Astrocyte (in vitro differentiated cells and primary cell): ENCODE measurements at places on chromosomes 2 and 18. TPM values are rescaled to one million over a fixed set of nuclear protein-coding genes. Genes with fewer than 3 reads are reported as not detected.
A peak's percentile ranks its signal among the peaks of the same experiment; 100 is the strongest.

PDE11A gene
- 0.45 and 0.89 TPM in 2 replicates for total RNA-seq

AGXT gene
- not detected in 2 replicates for total RNA-seq

TNFAIP6 gene
- total RNA-seq, result 0.75 and 1.4 TPM in 2 replicates

RAB17 gene
- 0.34 and 1.4 TPM in 2 replicates for total RNA-seq

TXNDC2 gene
- 0.07 TPM in 1 of 2 replicates, not detected in the other for total RNA-seq

MARS2 gene
- 8.2 and 8.6 TPM in 2 replicates for total RNA-seq

DSC3 gene
- 5.2 and 5.6 TPM in 2 replicates for total RNA-seq

CXCR1 gene
- not detected in 2 replicates for total RNA-seq

BUB1 gene
- 4.8 and 8.0 TPM in 2 replicates for total RNA-seq

- no peak for DNase-seq
- no peaks in the 10 kb centered on the region for H3K27me3 ChIP-seq
- H3K36me3 ChIP-seq, result no peaks in the 10 kb centered on the region
- no peak overlapping the region for H3K27ac ChIP-seq
Observed at GRCh38 chr2:240303896-240304745, 131.3 kb upstream of the GPC1 start.

GRCh38 chr2:669323-669722, 7.9 kb downstream of the TMEM18 start:
- no peak overlapping the region for H3K4me3 ChIP-seq
- DNase-seq, result peak; percentile 60
- H3K27ac ChIP-seq, result no peak overlapping the region
- H3K4me1 ChIP-seq, result peaks cover 25% of the 10 kb centered on the region

GRCh38 chr2:105494683-105495425, 96.0 kb upstream of the FHL2 start:
- H3K4me3 ChIP-seq, result no peak overlapping the region
- no peaks in the 10 kb centered on the region for H3K36me3 ChIP-seq
- no peaks in the 10 kb centered on the region for H3K4me1 ChIP-seq
- peaks cover 31% of the 10 kb centered on the region for H3K27me3 ChIP-seq

GRCh38 chr2:101612019-101612418, 85.5 kb upstream of the MAP4K4 start:
- H3K27ac ChIP-seq, result no peak overlapping the region
- H3K4me3 ChIP-seq, result no peak overlapping the region
- H3K36me3 ChIP-seq, result no peaks in the 10 kb centered on the region
- DNase-seq, result no peak
- peaks cover 1% of the 10 kb centered on the region for H3K4me1 ChIP-seq

DNA sequence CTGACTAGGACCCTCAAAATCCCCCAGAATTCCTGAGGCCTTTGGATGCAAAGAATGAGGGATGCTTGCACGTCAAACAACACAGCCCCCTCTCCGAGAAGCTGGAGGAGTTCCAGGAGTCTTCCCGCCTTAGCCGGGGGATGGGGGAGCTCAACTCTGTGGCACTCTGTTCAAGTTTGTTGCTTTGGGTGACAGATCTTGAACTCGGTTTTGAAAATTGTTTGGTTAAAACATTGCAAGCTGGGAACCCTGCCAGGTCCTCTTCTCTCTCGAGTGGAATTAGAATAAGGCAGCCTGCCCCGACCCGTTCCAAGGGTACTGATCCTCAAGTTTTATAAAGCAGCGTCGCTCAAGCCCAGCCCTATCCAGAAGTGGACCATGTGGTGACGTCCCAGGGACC, 244.1 kb downstream of the LOXHD1 start:
- no peak for DNase-seq
- H3K4me3 ChIP-seq, result no peak overlapping the region
- H3K36me3 ChIP-seq, result no peaks in the 10 kb centered on the region
- H3K27ac ChIP-seq, result no peak overlapping the region
- peaks cover 5% of the 10 kb centered on the region for H3K27me3 ChIP-seq

- H3K36me3 ChIP-seq, result no peaks in the 10 kb centered on the region
- H3K27ac ChIP-seq, result no peak overlapping the region
- H3K4me3 ChIP-seq, result no peak overlapping the region
- DNase-seq, result no peak
Observed at GRCh38 chr2:234290671-234291070, 206.2 kb downstream of the ARL4C start.

GRCh38 chr2:149652526-149652925, 65.0 kb upstream of the MMADHC start:
- H3K27ac ChIP-seq, result no peak overlapping the region
- H3K4me1 ChIP-seq, result peaks cover 16% of the 10 kb centered on the region
- H3K4me3 ChIP-seq, result no peak overlapping the region
- peak; percentile 46 for DNase-seq
- no peaks in the 10 kb centered on the region for H3K36me3 ChIP-seq

GRCh38 chr2:164560902-164561301, 60.4 kb downstream of the GRB14 start:
- no peak overlapping the region for H3K4me3 ChIP-seq
- no peaks in the 10 kb centered on the region for H3K36me3 ChIP-seq
- no peak overlapping the region for H3K27ac ChIP-seq
- no peaks in the 10 kb centered on the region for H3K4me1 ChIP-seq
- no peak for DNase-seq

DNA sequence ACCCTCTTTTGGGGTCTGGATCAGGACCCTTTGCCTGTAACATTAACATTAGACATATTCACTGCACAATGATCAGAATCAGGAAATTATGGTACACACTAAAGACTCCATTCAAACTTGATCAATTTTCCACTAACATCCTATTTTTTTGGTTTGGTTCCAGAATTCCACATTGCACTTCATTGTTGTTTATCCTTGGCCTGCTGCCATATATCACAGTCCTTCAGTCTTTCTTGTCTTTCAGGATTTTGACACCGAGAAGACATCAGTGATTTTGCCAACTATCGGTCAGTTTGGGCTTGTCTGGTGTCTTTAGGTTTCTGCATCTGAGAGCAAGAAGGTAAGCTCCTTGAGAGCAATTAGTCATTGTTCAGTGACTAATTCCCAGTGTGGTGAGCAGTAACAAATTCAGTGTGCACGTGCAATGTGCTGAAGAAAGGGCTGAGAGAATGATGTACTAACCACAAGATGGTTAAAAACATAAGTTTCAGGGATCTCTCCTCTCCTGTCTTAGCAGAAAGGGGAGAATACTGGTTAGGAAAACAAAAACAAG, 23.5 kb downstream of the MARCHF4 start:
- peaks cover 28% of the 10 kb centered on the region for H3K4me1 ChIP-seq
- no peaks in the 10 kb centered on the region for H3K27me3 ChIP-seq
- peak; percentile 83 for DNase-seq

- H3K36me3 ChIP-seq, result no peaks in the 10 kb centered on the region
- H3K4me3 ChIP-seq, result no peak overlapping the region
- no peak for DNase-seq
Observed at GRCh38 chr18:77111449-77111848, 21.1 kb downstream of the MBP start.

GRCh38 chr2:112709703-112710102, 11.1 kb upstream of the NT5DC4 start:
- H3K4me1 ChIP-seq, result peaks cover 28% of the 10 kb centered on the region
- DNase-seq, result no peak
- no peaks in the 10 kb centered on the region for H3K36me3 ChIP-seq
- peaks cover 3% of the 10 kb centered on the region for H3K27me3 ChIP-seq

DNA sequence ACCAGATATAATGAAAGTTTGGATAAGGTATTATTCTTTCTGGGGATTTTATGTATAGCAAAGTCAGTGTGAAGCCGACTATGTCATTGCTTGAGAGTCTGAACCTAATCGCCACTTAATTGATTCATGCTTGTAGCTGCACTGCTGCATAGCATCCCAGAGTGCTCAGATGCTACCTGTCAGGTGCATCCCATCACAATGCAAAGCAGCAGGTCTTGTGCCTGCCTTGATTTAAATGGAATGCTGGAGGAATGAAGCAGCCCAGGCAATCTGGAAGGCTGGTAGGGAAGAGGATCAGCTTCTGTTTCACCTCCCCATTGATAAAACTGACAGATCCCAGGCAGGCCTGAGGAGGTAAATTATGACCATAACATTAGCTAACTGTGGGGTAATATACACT, 40.4 kb upstream of the ATIC start:
- H3K36me3 ChIP-seq, result no peaks in the 10 kb centered on the region
- H3K4me3 ChIP-seq, result no peak overlapping the region
